ENCODE measurements at places on chromosomes 6 and 20. TPM values are rescaled to one million over a fixed set of nuclear protein-coding genes. Genes with fewer than 3 reads are reported as not detected.

C6orf163 gene
- total RNA-seq: 1.0 TPM

OR2H2 gene
- total RNA-seq: not detected

FOXF2 gene
- 10.0 TPM for total RNA-seq

EPPIN gene
- not detected for total RNA-seq

KHDC1L gene
- not detected for total RNA-seq

FAM83C gene
- total RNA-seq: not detected

HDAC2 gene
- 121 TPM for total RNA-seq

EIF6 gene
- total RNA-seq: 516 TPM

MYT1 gene
- not detected for total RNA-seq

GPX6 gene
- total RNA-seq: not detected

SYCP2 gene
- 0.35 TPM for total RNA-seq

RIPOR3 gene
- not detected for total RNA-seq
